CD4-positive, alpha-beta T cell treated with Interleukin-12 subunit alpha and Interleukin-12 subunit beta, for 1 hour (primary cell): ENCODE measurements at places on chromosomes 11 and 22.

DNA sequence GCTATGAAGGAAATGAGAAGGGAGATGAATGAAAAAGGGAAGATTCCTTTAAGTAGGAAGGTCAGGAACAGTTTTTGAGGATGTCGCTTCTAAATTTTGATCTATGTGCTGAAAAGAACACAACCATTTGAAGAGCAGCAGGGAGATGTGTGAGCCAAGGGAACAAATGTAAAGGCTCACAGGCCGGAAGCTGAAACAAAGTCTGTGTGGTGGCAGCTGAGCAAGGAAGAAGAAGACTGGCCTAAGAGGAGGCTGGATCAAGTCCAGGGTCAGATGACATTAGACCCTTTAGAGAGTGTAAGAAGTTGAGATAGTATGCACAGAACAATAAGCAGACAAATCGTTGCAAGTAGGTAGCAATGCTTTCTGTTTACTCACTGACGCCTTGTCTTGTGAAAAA is 1631.4 kb upstream of the TENM4 start:
- no peak for DNase-seq

DNA sequence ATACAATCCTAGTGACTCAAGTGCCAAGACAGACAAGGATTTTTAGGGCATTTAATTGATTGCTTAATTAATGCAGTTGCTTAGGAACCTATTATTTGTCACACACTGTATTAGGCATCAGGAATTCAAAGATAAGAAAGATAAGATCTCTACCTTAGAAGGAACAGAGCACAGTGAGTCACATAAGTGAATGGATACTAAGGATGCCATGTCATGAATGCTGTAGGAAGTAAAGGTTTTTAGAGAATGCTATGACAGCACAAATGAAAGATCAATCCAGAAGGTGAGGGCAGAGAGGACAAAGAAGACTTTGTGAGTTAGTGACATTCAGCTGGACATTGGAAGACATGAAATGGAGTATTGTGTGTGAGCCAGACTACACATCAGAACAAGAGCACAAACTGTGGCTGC is 147.9 kb upstream of the DDI1 start:
- no peak for DNase-seq

DNA sequence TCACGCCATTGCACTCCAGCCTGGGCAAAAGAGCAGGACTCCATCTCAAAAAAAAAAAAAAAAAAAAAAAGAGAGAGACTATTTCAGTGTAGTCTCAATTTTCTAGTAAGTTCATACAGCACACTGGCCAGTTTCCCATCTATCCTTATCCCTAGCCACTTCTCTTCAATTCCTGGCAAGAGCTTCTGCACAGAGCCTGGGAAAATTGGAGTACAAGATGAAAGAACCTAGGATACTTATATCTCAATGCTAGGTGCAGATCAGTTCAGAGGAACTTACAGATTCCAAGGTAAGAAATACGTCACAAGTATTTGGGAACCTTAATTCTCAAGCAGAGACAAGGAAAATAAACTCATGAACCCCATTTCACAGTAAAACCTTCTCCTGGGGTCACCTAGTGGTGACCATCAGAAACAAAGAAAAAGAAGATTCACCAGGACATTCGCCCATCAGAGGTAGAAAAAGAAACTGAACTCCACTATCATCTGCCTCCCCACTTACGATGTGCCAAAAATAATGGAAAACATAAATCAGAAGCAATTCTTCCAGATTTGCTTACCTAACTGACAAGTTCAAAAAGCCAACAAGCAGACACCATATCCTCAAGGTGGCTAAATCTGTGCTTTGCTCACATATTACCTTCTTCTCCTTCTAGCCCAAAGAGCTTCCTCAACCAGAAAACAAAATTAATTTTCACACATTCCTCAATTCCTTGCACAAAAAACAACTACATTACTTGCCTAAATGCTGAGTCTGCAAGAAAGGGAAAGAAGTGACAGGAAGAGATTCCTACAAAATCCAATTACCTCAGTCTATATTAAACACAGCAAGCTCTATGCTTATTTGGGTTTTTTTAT is 4.9 kb downstream of the DENND5A start:
- no peak for DNase-seq

DNA sequence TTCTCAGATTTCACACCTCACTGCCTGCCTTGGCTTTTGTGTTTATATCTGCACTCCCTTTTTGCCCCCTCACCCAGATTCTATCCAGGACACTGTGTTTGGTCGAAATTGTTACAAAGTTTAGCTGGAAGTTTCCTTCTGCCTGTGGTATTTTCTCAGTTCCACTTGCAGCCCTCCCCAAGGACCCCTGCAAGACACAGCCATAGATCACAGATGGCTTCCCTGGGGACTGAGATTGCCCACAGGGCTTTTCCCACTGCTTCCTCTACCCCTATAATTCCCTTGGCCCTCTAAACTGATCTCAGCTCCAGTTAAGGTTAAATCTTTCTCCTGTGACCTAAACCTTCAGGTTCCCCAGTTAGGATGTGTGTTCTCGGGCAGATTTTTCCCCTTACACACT is 146.1 kb upstream of the C11orf87 start:
- DNase-seq: no peak

DNA sequence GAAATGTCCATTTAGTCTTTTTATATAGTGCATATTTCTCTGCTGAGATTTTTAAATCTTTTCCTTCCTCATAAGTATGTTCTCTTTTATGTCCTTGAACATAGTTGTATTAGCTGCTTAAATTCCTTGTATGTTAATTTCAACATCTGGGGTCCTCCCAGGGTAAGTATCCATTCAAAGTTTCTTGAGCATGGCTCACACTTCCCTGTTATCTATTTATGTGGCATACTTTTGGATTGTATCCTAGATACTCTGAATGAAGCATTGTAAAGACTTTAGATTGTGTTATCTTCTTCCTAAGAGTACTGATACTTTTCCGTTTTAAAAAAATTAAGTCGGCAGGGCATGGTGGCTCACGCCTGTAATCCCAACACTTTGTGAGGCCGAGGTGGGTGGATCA is 28.4 kb upstream of the PITPNB start:
- no peak for DNase-seq

- DNase-seq: no peak
These were observed 2.5 kb downstream of the THYN1 start for GRCh38 chr11:134250675-134251074.

DNA sequence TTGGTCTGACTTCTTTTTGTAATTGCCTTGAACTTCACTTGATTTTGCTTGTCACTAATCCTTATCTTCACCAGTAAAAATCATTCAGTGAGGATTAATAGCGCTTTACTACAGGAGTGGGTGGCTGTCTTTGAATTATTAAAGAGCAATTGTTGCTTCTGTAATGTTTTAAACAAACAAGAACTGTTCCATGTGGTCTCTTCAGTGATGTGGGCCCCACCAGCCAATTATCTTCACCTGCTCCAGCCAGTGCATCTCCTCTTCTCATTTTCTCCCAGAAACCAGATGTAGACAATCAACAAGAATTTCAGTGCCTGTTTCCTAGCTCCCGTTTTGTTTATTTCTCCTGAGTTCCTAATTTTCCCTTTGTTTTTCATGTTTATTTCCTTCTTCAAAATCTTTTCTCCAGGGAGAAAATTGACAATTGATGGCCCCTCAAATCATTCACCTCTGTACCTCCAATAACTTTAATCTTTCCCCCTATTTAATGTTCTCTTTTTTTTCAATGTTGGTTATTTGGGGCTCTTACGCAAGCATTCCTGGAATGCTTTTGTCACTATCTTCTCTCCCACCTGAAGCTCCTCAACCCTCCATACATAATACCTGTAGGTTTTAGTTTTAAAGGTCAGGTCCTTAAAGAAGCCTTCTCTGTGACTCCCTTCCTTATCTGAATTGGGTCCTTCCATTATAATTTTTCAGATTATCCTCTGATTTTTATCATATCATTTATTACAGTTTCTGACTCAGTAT is 115.1 kb downstream of the ARFGAP2 start:
- no peak for DNase-seq

- DNase-seq: no peak
These were observed 33.1 kb downstream of the CLTCL1 start for GRCh38 chr22:19258371-19258770.

DNA sequence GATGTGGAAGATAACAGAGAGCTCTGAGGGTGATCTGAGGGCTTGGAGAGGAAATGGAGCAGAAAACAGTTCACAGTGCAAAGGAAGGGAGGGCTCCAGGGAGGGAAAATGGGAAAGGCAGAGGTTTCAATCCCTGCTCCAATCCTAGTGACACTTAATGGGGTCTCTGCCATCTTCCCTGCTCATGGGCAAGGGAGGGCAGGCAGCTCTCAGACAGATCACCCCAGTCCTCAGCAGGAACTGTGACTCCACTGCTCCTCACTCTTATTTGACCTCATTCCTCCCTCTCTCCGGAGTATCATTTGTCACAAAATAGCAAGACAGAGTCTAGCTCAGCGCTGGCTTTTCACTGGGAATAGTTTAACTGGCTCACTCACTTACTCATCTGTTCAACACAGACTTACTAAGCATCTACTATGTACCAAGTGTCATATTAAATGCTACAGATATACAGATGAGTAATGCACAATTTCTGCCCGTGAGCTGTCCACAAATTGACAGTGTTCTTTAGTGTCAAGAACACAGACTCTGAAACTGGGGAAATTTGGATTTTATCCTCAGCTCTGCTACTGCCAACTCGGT is 817.4 kb downstream of the OPCML start:
- no peak for DNase-seq
